ENCODE measurements at places on chromosomes 2 and 18. TPM values are rescaled to one million over a fixed set of nuclear protein-coding genes. Genes with fewer than 3 reads are reported as not detected.

The CROCC2 gene
- 0.13 TPM for total RNA-seq

The CHCHD5 gene
- total RNA-seq, result 29.5 TPM

The SAG gene
- total RNA-seq, result not detected

The CTLA4 gene
- total RNA-seq, result not detected

The CAVIN2 gene
- total RNA-seq, result 8.5 TPM

The VWC2L gene
- total RNA-seq, result not detected

The GREB1L gene
- 3.1 TPM for total RNA-seq

The TUBB8B gene
- not detected for total RNA-seq

The SERPINB4 gene
- total RNA-seq, result not detected

- H3K4me1 ChIP-seq, result no peaks in the 10 kb centered on the region
- H3K4me3 ChIP-seq, result no peak overlapping the region
- no peaks in the 10 kb centered on the region for H3K27me3 ChIP-seq
- no peaks in the 10 kb centered on the region for H3K36me3 ChIP-seq
These were observed 76.2 kb downstream of the NPAS2 start for GRCh38 chr2:100895934-100896685.

GRCh38 chr18:9410515-9410914 is 64.8 kb upstream of the RALBP1 start:
- H3K36me3 ChIP-seq, result no peaks in the 10 kb centered on the region
- DNase-seq, result no peak
- H3K4me3 ChIP-seq, result no peak overlapping the region
- no peak overlapping the region for H3K27ac ChIP-seq

DNA sequence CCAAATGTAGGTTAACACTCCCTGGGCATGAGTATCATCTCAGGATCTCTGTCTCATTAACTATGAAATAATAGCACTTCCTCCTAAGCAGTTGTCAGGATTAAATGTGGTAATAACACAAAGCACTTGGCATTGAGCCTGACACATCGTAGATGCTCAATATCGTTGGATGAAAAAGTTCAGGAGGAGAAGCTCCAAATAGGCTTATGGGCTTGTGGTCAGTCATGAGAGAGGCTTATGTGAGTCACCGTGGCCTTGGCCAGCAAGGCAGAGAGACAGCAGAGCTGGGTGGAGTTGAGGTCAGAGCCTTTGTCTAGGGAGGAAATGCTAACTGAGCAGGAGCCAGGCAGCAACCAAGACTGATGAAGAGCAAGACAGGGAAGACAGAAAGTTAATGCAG is 68.3 kb upstream of the PPM1B start:
- no peaks in the 10 kb centered on the region for H3K27me3 ChIP-seq
- no peaks in the 10 kb centered on the region for H3K4me1 ChIP-seq
- H3K27ac ChIP-seq, result no peak overlapping the region
- DNase-seq, result no peak

GRCh38 chr2:112670252-112671022 is 24.7 kb downstream of the SLC20A1 start:
- H3K4me3 ChIP-seq, result no peak overlapping the region
- H3K36me3 ChIP-seq, result no peaks in the 10 kb centered on the region
- no peak overlapping the region for H3K27ac ChIP-seq
- H3K27me3 ChIP-seq, result no peaks in the 10 kb centered on the region

DNA sequence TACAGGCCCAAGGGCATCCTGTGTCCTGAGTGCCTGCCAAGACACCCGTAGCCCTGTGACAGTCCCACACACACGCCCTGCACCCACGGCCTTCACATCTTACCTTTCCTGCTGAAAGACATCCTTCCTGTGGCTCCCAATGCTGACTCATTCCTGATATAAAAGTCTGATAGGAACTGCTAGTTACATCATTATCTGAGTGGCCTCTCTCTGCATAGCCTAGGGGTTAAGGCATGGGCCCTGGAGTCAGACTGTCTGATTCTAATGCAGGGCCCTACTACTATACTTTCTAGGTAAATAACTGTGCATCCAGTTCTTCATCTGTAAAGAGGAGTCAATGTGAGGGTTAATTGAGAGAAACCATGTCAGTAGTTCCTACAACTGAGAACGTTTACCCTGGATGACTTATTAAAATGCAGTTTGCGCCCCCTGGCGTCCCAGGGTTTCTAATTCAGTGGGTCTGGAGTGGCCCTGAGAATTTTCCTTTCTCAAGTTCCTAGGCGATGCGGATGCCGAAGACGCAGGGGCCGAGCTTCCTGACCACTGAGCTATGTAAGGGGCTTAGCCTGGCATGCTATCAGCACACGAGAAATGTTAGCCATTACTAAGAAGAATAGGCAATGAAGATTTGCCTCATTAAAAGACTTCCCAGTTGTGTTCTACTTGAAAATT is 6.0 kb upstream of the GPR45 start:
- DNase-seq, result peak; percentile 70
- H3K4me1 ChIP-seq, result no peaks in the 10 kb centered on the region
- no peak overlapping the region for H3K27ac ChIP-seq
- no peaks in the 10 kb centered on the region for H3K36me3 ChIP-seq
- H3K27me3 ChIP-seq, result no peaks in the 10 kb centered on the region
- H3K4me3 ChIP-seq, result no peak overlapping the region

- no peaks in the 10 kb centered on the region for H3K36me3 ChIP-seq
- no peak overlapping the region for H3K4me3 ChIP-seq
- no peaks in the 10 kb centered on the region for H3K4me1 ChIP-seq
- no peaks in the 10 kb centered on the region for H3K27me3 ChIP-seq
These were observed 26.9 kb downstream of the LOXHD1 start for GRCh38 chr18:46630160-46630559.

DNA sequence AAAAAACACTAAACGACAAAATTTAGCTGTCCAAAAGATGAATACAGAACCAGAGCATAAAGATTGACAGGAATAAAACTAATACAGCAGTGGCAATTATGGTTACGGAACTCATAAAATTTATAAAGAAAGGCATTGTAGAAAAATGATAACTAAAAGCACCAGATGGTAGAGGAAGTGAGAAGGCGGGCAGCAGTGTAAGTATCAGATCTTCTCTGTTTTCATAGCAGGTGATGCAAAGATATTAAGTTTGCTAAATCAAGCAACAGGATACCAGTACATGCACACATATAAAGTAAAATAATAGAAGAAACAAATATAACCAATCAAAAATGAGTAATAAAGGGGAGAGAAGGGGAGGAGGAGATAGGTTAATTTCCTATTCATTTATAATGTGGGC is 103.9 kb upstream of the MEX3C start:
- H3K27ac ChIP-seq, result no peak overlapping the region
- DNase-seq, result no peak
- H3K4me1 ChIP-seq, result no peaks in the 10 kb centered on the region
- H3K36me3 ChIP-seq, result no peaks in the 10 kb centered on the region

DNA sequence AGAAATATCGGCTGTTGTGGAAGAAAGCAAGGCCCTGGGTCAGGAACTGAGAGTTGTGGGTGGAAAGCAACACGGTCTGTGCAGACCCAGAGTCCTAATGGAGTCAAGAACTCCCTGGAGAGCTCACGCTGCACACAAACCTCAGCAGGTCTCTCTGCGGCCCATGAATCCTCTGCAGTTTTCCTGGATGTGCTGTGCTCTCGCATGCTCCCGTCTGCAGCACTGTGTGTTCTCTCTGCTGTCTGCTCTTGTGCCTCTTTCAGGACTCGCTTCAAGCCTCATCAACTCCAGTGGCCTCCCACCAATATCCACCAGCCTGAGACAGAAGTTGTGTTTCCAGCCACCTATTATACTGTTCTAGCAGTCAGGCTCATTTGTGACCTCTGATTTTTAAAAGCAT is 24.3 kb downstream of the RNU4ATAC start:
- no peaks in the 10 kb centered on the region for H3K4me1 ChIP-seq
- DNase-seq, result no peak
- no peak overlapping the region for H3K27ac ChIP-seq
- H3K36me3 ChIP-seq, result no peaks in the 10 kb centered on the region

GRCh38 chr2:31129375-31130171 is 8.7 kb downstream of the GALNT14 start:
- H3K4me3 ChIP-seq, result no peak overlapping the region
- no peaks in the 10 kb centered on the region for H3K27me3 ChIP-seq
- no peaks in the 10 kb centered on the region for H3K4me1 ChIP-seq
- no peak for DNase-seq
- no peak overlapping the region for H3K27ac ChIP-seq
- no peaks in the 10 kb centered on the region for H3K36me3 ChIP-seq

DNA sequence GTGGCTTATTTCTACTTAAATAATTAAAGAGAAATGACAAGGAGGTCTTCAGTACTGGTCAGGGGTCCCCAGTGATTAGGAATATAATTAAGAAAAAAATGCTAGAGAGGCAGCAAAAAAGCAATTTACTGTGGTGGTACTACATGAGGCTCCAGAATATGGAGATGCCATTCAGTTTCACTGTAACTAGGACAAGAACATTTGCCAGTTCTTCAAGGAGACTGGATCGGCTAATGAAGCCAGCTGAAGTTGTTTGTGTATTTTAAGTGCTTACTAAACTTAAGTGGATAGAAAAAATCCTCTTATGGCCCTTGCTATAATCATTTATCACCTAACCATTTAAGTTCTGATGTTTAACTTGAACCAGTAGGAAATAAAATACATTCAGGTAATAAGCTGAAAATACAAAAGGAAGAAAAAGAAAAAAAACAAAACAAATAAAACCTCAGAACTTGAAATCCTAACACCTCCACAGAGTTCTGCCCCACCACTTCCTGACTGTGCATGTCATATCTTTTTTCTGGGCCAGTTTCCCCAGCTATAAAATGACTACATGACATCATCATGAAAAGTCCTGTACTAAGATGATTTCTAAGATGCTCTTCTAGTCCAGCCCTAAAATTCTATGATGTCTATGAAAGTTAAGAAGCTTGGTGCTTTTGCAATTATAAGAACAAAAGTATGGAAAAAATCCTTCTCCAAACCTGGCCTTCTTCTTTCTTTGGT is 98.0 kb downstream of the TRABD2A start:
- H3K27ac ChIP-seq, result no peak overlapping the region
- no peak overlapping the region for H3K4me3 ChIP-seq
- no peak for DNase-seq
- no peaks in the 10 kb centered on the region for H3K36me3 ChIP-seq

- no peaks in the 10 kb centered on the region for H3K27me3 ChIP-seq
- DNase-seq, result no peak
- no peaks in the 10 kb centered on the region for H3K4me1 ChIP-seq
- no peaks in the 10 kb centered on the region for H3K36me3 ChIP-seq
- no peak overlapping the region for H3K4me3 ChIP-seq
These were observed 7.2 kb upstream of the AFG3L2 start for GRCh38 chr18:12384261-12384660.

- no peaks in the 10 kb centered on the region for H3K4me1 ChIP-seq
- no peaks in the 10 kb centered on the region for H3K27me3 ChIP-seq
- DNase-seq, result no peak
- H3K27ac ChIP-seq, result no peak overlapping the region
- no peak overlapping the region for H3K4me3 ChIP-seq
These were observed 292.5 kb upstream of the FAM98A start for GRCh38 chr2:33891616-33892015.

DNA sequence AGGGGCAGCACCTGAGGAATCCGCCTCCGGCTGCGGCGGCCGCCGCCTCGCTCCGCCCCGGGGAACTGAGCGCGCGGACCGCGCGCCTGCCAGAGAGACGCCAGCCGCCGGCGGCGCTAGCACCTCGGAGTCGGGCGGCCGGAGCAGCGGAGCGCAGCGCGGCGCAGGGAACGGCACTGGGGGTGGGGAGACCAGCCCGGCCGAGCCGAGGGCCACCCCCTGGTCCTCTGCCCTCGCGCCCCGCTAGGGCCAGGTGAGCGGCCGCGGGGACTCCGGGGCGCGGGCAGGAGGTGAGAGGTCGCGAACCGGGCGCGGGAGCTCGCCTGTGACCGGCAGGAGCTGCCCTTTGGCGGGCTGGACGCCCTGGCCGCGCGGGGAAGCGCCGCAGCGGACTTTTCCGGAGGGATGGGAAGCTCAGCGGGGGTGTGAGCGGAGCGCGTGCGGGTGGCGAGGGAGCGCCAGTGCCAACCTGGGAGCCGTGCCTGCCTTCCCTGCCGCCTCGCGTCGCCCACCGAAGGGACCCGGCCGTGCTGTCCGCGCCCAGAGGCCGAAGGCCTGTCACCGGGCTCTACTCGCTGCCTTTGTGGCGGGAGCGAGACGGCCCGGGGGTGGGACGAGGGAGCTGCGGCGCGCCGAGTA is at the start of gene GREB1L:
Gene GREB1L, plus strand, starts transcription at position 92 of the 639 bp plus-strand sequence. CDS start 141,287 bp downstream, outside the sequence.
- no peaks in the 10 kb centered on the region for H3K4me1 ChIP-seq
- H3K36me3 ChIP-seq, result no peaks in the 10 kb centered on the region
- H3K27me3 ChIP-seq, result no peaks in the 10 kb centered on the region

DNA sequence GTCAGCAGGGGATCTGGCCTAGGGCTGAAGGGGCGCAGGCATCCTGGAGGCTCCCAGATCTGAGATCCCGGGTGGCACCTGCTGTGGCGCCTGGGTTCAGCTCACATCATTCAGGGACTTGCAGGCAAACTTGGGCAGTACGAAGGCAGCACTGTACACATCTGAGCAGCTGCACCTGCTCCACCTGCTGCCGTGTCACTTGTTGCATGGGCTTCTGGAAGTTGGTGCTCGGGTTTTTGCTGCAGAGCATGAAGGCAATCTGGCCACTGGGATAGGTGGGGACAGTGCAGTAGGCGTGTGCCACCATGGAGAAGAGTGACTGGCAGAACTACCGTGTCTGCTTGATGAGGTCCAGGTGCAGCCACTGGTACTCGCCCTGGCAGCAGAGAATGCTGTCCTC is 48.6 kb downstream of the UGGT1 start:
- H3K4me1 ChIP-seq, result no peaks in the 10 kb centered on the region
- peaks cover 35% of the 10 kb centered on the region for H3K36me3 ChIP-seq
- H3K4me3 ChIP-seq, result no peak overlapping the region
- DNase-seq, result no peak

DNA sequence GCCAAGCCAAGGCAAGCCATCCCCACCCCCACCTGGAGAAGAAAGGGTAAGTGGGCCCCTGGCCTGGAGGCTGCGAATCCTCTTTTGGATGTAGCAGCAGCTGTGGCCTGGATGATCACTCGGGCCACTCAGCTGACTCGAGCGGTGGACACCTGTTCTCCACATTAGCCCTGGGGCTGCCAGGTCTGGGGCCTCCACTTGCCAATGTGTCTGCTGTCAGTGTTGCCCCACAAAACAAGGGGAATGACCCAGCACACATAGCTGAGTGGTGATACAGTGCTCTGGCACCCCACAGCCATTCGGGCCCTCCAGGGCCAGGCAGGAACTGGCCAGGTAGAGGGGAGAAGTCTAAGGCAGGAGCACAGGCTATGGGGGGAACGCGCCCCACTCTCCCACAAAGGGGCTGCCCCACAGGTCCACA is 2.6 kb downstream of the STK25 start:
- no peaks in the 10 kb centered on the region for H3K27me3 ChIP-seq
- DNase-seq, result no peak
- peaks cover 13% of the 10 kb centered on the region for H3K4me1 ChIP-seq
- no peaks in the 10 kb centered on the region for H3K36me3 ChIP-seq

GRCh38 chr2:71778514-71778913 is 325.2 kb downstream of the DYSF start:
- no peak for DNase-seq
- H3K4me1 ChIP-seq, result no peaks in the 10 kb centered on the region
- no peak overlapping the region for H3K4me3 ChIP-seq
- no peaks in the 10 kb centered on the region for H3K36me3 ChIP-seq
- H3K27me3 ChIP-seq, result no peaks in the 10 kb centered on the region

- no peak overlapping the region for H3K27ac ChIP-seq
- no peak overlapping the region for H3K4me3 ChIP-seq
- no peak for DNase-seq
- H3K27me3 ChIP-seq, result no peaks in the 10 kb centered on the region
- H3K4me1 ChIP-seq, result peaks cover 16% of the 10 kb centered on the region
These were observed 353.1 kb downstream of the RND3 start for GRCh38 chr2:150134223-150134857.

Data from right lobe of liver (tissue), 6 donors.